Caco-2 (cell line): ENCODE measurements at places on chromosomes 6 and 20.

- DNase-seq: no peak
Measured at GRCh38 chr20:58556961-58557360, 41.8 kb upstream of the APCDD1L start.

- peak; percentile 68 for DNase-seq
Measured at GRCh38 chr20:362271-363254, 15.7 kb downstream of the NRSN2 start.

DNA sequence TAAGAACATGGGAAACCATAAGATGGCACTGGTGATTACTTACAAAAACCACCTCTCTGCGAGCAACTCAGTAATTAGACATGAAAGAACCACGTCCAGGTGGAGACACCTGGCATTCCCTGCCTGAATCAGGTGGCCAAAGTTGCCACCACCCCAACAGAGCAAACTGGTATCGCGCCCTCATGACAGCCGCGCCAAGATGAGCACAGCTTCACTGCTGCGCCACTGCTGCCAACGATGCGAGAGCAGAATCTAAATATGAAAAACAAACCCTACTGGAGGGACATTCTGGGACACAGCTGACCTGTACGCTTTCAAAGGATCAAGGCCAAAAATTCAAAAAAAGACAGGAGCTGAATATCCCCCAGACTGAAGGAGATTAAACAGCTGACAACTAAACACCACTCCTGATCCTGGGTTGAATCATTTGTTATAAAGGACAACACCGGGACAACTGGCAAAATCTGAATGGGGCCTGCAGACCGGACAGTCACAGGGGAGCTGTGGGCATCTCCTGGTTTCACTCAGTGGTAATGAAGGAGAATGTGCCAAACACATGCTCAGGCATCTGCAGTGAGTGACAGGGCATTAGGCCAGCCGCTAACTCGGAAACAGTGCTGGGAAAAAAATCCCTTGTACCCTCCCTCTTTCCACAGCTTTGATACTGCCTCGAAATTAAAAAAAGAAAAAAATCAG, 17.4 kb downstream of the CST7 start:
- no peak for DNase-seq

GRCh38 chr6:170449835-170450753, 103.0 kb downstream of the PSMB1 start:
- no peak for DNase-seq

GRCh38 chr6:81293896-81294295, 458.6 kb downstream of the TENT5A start:
- DNase-seq: no peak

- no peak for DNase-seq
Measured at GRCh38 chr6:16130932-16131387, 2.1 kb downstream of the MYLIP start.

DNA sequence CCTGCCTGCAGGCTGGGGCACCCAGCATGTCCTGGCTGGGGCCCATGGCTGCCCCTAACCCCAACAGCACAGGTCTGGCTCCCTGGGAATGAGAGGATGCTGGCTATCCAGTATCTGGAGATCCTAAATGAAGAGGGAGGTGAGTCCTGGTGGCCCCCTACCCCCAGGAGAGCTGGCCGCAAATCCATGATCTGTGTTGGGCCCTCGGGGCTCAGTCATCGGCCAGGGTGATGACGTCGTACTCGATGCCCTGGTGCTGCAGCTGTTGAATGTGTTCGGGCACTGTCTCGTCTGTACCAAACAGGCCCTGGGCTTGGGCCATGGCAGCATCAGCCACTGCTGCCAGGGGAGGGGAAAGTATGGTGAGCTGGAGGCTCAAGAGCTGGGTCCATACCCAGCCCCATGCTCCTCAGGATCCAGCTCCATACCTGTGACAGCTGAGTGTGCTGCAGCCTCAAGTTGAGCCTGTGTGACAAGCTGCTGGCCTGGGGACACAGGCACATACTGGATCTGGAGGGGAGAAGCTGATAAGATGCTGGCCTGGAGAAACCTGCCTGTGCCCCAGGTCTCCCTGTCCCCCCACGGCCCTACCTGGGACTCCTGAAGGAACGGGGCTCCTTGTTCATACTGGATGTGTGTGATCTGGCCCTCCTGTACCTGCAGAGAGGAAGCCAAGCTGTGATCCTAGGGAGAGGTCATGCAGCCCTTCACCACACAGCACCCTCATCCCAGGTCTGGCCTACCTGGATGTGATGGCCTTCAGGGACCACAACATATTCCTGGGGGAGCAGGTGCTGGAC, 14.5 kb downstream of the PCIF1 start:
- DNase-seq: peak; percentile 57

DNA sequence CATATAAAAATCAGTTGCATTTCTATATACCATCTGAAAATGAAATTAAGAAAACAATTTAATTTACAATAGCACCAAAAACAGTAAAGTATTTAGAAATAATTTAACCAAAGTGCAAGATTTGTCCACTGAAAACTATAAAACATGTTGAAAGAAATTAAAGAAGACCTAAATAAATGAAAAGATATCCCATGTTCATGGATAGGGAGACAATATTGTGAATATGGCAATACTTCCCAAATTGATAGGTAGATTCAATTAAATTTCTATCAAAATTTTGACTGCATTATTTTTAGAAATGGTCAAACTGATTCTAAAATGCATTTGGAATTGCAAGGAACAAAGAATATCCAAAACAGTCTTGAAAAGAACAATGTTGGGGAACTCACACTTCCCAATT, 17.6 kb upstream of the POU3F2 start:
- DNase-seq: no peak

DNA sequence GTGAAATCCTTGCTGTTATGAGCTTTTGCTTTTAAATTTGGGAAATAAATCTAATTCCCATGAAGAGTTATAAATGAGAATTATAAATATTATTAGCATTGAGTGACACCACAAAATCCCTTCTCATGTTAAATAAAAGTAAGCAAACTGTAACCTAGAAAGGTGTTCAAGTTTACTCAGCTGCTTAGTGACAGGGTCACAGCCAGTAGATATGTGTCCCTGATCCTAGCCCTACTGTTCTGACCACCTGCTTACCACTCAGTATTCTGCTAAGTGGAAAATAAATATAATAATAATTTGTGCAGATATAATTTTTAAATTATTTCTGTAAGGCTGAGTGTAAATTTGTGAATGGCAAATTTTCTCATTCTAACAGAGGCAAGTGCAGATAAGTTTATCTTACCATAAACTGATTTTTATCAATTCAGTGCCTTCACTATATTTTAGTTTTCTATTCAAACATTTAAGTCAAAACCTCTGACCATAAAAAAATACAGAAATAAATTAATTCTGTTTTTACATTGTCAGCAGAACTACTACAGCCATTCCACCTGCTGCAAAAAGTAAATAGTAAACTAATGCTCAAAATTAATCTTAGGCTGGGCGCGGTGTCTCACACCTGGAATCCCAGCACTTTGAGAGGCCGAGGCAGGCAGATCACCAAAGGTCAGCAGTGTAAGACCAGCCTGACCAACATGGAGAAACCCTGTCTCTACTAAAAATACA, 118.2 kb downstream of the TENT5A start:
- no peak for DNase-seq

GRCh38 chr20:60820149-60820548, 431.9 kb upstream of the CDH4 start:
- no peak for DNase-seq

GRCh38 chr6:133740218-133740617, 148.7 kb upstream of the TCF21 start:
- DNase-seq: no peak

GRCh38 chr6:15573384-15573783, 89.4 kb downstream of the DTNBP1 start:
- no peak for DNase-seq

DNA sequence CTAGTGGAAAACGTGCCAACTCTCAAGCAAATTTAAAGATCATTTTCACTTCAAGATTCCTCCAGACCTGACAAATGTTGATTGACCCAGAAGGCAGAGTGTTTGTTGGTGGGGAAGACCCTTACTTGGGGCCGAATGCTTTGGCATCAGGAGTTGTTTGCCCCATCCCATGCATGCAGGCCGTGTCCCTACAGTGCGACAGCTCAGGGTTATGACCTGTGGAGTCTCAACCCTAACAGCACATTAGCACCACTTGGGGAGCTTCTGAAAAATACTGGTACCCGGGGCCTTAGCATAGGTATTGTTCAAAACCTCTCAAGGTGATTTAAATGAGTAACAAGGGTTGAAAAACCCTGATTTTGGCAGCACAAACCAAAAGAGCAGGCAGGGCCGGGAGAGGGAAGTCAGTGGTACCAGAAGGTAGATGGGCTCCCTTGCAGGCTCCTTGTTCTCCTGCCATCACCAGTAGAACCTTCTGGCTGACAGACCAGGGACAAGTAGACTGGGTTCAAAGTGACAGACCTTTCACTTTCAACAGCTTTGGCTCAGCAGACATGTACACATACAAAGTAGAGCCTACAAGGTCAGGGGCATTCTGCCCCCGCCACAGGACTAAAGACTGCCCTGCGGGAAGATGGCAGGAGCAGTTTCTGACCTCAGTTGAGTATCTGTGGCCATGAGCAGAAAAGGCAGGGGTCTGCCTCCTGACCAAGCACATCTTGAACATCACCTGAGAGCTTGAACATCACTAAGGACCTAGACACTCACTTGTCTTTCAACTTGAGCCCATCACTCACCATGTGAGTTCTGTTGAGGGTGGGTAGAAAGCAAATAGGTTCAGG, 39.6 kb downstream of the PLCG1 start:
- DNase-seq: no peak

DNA sequence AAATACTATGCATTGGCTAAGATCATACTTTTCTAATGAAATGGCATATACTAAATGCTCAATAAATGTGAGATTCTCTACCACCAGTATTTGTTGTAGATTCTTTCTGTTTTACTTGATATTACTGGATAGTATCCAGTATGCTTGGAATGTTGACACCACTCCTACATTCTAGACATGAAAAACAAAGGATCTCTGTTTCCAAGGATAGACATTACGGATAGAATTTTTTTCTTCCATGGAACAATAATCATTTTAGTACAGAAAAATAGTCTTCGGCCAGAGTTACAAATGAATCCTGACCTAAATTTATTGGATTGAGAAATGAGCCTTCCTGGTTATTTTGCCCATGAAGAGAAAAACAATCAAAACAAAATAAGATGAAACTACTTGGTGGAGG, 258.2 kb upstream of the NT5E start:
- DNase-seq: no peak

DNA sequence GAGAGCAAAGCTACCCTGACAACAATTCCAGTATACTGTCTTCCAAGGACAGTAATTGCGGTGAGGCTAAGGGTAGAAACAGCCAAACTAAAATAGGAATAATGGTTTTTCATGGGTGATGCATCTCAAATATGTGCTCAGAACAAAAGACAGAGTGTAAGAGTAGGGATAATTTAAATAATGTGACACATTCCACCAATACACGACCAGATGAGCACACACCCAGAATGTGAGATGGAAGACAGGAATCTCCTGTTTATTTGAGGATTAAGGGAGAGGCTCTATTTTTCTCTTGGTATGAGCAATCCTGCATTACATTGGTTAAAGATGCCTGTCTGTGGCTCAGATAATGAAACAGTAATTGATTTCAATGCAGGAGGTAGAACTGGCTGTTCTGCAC, 292.9 kb upstream of the ZFP64 start:
- no peak for DNase-seq

DNA sequence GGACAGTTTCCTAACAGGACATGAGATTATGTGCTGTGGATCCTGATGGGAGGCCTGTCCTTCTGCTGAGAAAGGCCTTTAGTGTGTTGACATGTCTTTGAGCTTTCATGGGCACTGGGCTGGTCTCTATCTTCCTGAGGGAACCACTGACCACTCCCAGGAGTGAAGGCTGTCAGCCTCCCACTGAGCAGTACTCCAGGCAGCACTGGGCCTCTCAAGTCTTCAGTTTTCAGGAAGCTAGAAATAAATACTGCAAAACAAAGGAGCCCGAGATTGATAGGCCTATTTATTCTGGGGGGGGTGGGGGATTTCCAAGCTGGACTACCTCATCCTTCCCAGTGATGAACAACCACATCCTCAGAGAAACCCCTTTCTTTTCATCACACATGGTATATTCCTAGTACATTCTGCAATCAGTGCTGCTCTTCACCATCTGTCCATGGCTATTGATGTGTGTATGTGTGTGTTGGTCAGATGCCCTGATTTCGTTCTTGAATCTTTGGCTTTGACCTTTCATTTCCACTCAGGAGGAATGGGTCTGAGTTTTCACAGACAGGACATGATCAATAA, 180.9 kb upstream of the SPTLC3 start:
- no peak for DNase-seq

GRCh38 chr6:89970609-89971337, 76.5 kb downstream of the GJA10 start:
- peak; percentile 54 for DNase-seq
